ENCODE measurements at places on chromosomes 7 and 10.
A peak's percentile ranks its signal among the peaks of the same experiment; 100 is the strongest.

- DNase-seq, result peak; percentile 50
These were observed 83.8 kb upstream of the GPR26 start for GRCh38 chr10:123582084-123582989.

DNA sequence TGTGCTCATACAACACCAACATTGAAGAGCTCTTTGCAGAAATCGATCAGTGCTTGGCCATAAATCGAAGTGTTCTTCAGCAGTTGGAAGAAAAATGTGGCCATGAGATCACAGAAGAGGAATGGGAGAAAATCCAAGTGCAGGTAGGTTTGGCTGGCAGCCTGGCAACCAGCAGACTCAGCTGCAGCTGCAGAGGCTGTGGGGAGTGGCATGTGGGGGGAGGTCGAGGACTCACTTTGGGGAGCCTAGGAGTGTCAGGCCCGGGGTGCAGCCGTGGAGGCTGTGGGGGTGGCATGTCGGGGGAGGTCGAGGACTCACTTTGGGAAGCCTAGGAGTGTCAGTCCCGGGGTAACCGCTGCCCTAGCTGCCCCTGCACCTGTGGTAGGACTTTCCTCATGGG, 35.1 kb downstream of the RNF32 start:
- no peak for DNase-seq

- DNase-seq, result no peak
These were observed 48.8 kb upstream of the DGKI start for GRCh38 chr7:137895301-137896221.

GRCh38 chr7:121561717-121562116, 165.6 kb upstream of the FAM3C start:
- no peak for DNase-seq

DNA sequence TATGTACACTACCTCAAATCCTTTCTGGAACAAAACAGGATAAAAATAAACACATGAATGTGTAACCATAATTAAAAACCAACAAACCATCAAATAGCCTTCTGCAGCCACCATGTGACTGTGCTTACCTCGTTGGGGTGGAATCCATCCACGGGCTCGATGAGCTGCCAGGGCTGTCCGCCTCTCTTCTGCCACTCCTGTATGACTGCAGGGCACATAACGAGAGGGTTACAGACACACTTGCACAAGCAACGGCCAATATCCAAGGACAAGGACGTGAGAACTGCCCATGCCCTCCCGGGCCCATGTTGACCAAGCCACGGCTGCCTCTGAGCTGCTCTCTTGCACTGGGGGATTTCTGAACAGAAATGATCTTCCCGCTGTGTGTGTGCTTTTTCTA, 132.2 kb downstream of the ANLN start:
- DNase-seq, result no peak

DNA sequence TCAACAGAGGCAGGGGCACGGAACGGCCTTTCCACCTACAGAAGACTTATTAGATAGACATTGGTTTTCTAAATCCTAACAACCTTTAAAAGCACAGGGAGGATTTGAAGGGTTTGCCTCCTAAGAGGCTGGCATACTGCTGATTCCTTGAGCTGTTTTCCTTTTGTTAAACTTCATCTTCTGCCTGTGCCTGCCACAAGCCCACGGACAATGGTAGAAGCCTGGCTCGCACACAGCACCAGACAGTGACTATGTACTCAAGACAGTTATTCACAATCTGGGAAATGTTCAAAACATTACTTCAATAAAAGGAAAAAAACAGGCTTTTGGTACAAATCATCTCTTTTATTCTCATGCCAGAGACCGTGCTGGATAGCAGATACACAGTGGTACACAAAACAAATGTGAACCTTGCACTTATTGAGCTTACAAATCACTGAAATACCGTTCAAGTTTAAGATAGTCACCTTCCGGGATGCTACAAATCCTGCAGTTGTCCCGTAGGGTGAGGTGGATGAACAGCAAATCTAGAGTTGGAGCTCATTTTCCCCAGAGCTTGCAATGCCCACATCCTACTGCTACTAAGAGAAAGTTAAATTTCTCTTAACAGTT, 63.9 kb downstream of the VPS41 start:
- DNase-seq, result no peak
